ENCODE measurements at places on chromosomes 16 and 17.

- DNase-seq = no peak
Measured at GRCh38 chr17:62119373-62119772, 54.3 kb upstream of the MED13 start.

- DNase-seq = no peak
Measured at GRCh38 chr17:81807210-81807719, 3.3 kb downstream of the GCGR start.

GRCh38 chr17:45408611-45409421 is 23.9 kb downstream of the ARHGAP27 start:
- DNase-seq = no peak

DNA sequence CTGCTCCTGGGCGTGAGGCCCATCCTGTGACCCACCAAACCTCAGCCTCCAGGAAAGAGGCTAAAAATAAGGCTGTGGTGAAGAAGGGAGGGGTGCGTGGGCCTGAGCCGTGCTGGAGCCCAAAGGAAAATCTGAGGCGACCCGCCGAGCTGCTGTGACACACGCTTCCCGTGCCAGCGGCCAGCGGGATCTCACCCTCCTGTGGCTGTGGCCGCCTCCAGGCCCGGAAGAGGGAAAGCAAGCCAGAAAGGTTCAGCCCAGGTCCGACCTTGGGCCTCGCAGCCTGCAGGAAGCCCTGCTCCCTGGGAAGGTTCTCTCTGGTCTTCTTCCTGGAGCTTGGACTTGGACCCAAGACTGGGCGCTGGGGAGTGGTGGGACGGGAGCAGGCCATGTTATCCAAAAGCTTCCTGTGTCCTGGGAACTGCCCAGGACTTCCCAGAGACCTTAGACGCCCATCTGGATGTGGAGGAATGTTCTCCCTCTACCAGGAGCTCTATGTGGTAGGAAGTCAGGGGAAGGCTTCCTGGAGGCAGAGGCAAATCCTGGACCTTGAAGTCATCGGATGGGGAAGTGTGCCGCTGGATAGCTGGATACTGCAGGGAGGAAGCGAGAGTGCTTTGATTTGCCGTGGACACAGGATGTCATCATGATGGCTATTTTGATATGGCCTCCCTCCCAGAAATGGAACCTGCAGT is 11.4 kb downstream of the SPNS2 start:
- no peak for DNase-seq

- DNase-seq = peak; percentile 70
Measured at GRCh38 chr17:76053246-76054111, 18.8 kb downstream of the SRP68 start.

- no peak for DNase-seq
Measured at GRCh38 chr17:17403065-17403464, 73.7 kb upstream of the MED9 start.

DNA sequence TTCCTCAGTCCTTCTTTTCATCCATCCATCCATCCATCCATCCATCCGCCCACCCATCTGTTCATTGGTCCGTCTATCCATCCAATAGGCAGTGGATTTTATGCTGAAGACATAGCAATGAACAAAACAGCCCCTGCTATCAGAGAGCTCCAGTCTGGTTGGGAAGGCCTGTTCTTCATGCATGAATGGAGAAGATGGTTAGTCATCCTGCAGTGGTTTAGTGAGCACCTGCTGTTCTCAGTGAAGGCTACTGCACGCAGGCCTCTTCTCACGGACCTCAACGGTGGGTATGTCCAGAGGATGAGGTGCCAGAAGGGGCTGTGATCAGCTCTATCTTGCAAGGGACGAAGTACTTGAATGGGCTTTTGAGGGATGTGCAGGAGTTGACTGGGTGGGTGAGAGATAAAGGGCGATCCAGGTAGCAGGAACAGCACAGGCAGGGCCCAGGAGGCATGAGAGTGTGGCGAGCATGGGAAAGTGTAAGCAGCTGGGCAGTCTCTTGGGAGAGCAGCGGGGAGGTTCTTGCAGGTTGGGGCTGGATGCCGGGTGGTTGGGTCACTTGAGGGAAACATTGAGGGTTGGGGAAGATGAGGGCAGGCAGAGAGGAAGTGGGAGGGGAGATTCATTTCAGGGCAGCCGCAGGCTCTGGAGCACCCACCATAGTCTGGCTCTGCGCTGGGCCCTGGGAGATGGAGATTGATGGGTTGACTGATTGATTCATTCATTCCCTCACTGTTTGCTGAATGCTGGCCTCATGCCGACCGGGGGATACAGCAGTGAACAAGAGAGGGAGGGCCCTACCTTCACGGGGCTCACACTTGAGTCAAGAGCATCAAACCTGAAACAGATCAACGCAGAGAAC is 115.0 kb upstream of the CIBAR2 start:
- peak; percentile 32 for DNase-seq

GRCh38 chr16:69330286-69331109 is at the start of gene PDF:
Gene PDF (minus strand): TSS chr16:69330588. CDS start chr16:69330570, 18 bp downstream.
- DNase-seq = peak; percentile 94

- DNase-seq = peak; percentile 49
Measured at GRCh38 chr17:48307814-48308411, 122.1 kb downstream of the SKAP1 start.

DNA sequence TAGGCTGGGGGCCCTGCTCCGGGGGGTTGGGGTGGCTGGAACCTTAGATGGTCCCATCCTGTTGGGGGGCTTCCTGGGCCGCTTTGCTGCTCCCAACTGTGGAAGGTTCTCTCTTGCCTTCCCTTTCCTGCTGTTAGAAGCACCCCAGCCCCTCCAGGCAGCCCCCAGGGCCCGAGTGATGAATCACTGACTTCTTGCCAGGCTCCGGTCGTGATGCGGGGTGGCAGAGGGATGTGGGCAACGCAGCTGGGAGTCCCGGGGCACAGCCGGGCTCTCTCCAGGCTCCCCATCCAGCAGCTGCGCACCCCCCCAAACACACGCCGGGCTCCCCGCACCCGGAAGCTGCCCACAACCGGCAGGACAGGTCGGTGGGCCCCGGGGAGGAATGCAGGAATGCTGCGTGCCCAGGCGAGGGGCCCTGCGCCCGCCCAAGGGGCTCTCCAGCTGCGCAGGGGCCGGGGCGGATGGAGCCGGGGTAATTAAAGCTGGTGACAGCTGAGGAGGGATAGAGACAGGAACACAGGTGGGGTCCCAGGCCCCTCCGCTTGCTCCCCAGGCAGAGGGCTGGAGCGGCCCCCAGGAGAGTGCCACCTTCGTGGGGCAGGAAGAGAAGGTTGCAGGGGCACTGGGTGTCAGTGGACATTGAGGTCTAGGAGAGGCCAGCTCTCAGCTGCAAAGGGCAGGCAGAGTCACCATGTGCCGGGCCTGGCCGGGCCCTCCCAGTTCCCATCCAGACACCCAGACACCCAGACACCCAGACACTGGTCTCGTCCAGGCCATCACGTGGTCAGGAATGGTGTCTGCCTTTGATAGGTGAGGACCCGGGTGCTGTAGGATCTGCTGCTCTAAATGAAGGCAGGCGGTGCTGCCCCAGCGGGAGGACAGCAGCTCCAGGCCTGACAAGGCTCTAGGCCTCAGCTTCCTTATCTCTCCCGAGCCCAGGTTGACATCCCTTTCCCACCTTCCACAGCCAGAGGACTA is 15.0 kb upstream of the SLC38A10 start:
- DNase-seq = no peak

DNA sequence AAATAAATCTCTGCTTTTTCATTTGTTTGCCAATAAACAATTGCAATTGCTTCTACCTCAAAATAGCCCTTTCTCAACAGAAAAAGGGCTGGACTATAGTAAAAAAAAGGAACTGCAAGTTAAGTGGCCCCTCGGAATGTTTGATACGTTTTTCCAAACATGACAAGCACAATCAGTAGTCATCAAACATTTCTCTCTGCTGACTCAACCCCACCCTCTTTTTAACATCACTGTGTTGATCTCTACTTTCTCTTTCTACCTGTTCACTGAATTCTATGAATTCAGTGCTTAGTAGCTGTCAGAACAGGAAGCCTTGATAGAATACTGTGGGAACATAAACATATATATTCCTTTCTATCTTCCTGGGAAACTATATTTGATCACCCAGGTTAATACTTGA is 116.5 kb upstream of the AXIN2 start:
- DNase-seq = no peak

Data from Caki2 (cell line).